ENCODE measurements at places on chromosomes 13 and 19.

DNA sequence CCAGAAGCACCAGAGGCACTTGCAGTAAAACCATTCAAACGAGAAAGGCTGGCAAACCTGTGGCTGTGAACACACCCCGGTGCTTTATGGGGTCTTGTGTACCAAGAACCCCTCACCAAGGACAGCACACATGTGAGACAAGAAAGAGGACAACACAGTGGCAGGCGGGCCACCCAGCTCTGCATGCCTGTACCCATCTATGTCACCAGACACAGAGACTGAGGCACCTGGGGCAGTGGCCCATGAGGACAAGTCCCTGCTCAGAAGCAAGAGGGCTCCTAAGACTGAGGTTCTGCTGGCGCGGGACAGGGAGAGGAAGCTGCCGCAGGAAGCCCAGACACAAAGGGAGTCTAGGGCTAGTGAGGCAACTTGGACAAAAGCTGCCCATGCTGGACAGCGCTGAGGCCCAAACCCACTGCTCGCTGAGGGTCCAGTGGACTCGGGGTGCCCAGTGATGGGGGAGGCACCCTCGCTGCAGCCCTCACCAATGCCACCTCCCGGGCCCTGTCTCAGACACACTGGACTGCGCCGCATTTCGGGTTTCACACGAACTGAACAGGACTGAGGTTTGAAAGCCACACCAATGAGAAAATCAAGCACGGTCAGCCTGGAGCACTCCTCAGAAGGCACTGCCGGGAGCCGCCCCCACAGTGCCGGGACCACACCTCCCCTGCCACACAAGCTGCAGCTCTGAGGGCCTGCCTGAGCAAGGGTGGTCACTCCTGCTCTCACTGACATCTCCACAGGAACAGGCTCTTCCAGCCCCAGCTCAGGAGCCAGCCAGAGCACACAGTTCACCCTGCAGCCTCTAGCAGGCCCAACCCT is 232.7 kb downstream of the TUBA3C start:
- no peak for DNase-seq

DNA sequence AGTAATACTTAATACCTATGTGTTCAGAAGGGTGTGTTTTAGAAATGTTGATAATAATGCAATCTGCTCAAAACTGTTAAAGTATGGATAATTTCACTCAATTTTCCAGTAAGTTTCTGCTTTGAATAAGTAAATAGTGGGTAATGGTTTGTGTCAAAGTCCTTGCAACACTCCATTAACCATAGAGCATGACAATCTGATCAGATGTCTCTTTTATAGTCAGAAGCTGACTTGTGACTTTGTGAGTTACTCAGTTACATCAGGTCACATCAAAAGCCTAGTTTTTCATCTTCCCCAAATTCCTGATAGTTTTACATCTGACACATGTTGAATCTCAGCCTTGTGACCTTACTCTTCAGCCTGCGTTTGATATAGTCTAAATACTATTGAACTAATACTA is 338.0 kb downstream of the EFNB2 start:
- DNase-seq: no peak

- DNase-seq: no peak
Observed at GRCh38 chr13:28609926-28610325, 49.0 kb upstream of the POMP start.

- DNase-seq: no peak
Observed at GRCh38 chr13:96221471-96221870, 131.6 kb downstream of the HS6ST3 start.

DNA sequence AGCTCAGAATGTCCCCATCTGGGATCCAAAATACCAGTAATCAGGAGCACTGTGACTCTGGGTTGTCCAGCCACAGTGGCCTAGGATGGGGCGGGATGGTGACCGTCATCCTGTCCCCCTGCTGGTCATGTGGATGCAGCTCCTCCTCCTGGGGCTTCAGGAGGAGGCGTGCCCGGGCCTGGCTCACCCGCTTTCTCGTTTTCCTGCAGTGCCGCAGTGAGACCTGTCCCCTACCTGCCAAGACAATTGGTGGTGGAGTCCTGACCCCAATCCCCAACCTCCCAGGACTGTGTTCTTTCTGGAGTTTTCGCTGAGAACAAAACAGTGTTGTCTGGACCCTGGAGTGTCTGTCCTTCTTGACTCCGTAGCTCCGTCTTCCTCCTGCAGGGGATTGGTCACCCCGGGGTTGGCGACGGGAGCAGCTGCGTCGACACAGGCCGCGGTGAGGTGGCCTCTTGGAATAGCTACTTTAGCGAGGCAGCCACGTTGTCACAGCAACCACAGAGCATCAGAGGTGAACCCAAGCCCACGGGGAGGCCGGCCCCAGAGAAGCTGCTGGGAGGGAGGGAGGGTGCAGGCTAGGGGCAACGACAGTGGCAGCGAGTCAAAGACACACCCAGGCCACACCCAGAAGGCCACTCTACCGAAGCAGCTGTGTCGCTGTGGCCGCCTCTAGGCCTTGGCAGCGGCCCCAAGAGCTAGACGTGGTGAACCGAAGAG is 10.2 kb upstream of the EMC10 start:
- DNase-seq: no peak

Measured in RWPE1 (cell line).